ENCODE measurements at places on chromosomes 12 and 14.

- DNase-seq, result no peak
These were observed 113.2 kb upstream of the HIF1A start for GRCh38 chr14:61581955-61582615.

- DNase-seq, result peak; percentile 28
These were observed 4.8 kb upstream of the LMNTD1 start for GRCh38 chr12:25557830-25558436.

GRCh38 chr12:18066666-18067065 is 23.3 kb downstream of the RERGL start:
- DNase-seq, result no peak

- no peak for DNase-seq
These were observed 74.4 kb downstream of the SLC24A4 start for GRCh38 chr14:92397150-92397952.

GRCh38 chr12:78120306-78120705 is 289.6 kb downstream of the NAV3 start:
- DNase-seq, result no peak

GRCh38 chr12:662566-663292 is 516 bp downstream of the NINJ2 start:
- no peak for DNase-seq

DNA sequence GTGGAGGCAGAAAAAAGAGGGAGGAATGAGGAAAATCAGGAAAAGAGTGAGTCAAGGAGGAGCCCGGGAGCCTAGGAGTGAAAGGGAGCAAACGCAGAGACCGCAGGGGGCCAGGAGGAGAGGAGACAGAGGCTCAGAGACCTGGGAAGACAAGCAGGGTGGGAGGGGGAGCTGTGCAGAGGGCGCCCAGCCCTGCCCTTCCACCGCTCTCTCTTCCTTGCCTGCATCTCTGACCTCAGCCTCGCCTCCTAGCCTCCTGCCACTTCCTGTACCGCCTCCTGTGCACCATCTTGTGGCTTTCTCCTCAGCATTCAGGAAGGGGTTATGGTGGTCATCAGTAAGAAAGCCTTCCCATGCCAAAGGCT is 1.3 kb downstream of the CLSTN3 start:
- no peak for DNase-seq

DNA sequence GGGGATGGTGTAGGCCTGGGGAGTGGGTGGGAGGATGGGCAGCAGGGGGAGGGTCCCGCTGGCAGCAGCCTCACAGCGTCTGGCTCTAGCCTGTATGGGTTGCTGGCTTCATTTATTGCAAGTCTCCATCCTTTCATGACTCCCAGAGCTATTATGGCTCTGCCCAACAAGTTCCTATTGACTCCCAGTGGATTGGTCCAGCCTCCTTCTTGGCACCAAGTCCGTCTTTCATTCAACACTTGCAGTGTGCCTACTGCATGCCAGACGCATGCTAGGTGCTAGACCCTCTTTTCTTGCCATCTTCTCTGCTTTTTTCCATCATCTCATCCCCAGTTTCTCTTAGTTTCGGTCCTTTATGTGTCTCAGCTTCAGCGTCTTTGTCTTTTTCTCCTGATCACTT is 1.1 kb downstream of the PSMB11 start:
- DNase-seq, result no peak

GRCh38 chr14:94244182-94244581 is 48.9 kb downstream of the SERPINA10 start:
- DNase-seq, result no peak

DNA sequence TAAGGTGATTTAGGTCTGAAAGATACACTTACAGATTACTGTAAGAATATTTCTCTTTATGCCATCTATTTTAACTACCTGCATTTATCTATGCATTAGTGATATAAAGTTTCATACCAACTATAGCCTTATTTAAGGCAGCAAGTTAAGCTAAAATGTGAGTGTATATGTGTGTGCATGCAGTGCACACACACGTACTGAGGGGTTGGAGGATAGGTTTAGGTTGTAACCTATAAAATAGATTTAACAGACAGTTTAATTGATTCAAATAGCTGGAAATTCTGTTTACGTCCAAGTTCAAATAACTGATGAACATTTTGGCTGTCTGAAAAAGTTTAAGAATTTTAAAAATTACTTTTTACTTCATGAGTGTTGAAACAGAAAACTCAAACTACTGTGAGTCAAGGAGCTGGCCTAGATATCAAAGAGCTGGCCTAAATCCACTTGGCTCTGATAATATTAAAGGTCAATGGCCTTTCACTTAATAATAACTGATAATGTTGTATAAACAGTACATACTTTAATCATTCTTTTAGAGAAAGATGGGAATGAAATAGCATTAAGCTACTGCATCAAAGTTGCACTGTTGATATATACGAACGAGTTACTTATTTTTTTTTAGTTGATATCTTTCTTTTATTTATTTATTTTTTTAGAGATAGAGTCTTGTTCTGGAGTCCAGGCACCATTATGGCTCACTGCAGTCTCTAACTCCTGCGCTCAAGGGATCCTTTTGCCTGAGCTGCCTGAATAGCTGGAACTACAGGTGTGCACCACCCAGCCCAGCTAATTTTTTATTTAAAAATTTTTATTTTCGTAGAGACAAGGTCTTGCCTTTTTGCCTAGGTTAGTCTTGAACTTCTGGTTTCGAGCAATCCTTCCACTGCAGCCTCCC is 13.8 kb upstream of the KCNJ8 start:
- no peak for DNase-seq

DNA sequence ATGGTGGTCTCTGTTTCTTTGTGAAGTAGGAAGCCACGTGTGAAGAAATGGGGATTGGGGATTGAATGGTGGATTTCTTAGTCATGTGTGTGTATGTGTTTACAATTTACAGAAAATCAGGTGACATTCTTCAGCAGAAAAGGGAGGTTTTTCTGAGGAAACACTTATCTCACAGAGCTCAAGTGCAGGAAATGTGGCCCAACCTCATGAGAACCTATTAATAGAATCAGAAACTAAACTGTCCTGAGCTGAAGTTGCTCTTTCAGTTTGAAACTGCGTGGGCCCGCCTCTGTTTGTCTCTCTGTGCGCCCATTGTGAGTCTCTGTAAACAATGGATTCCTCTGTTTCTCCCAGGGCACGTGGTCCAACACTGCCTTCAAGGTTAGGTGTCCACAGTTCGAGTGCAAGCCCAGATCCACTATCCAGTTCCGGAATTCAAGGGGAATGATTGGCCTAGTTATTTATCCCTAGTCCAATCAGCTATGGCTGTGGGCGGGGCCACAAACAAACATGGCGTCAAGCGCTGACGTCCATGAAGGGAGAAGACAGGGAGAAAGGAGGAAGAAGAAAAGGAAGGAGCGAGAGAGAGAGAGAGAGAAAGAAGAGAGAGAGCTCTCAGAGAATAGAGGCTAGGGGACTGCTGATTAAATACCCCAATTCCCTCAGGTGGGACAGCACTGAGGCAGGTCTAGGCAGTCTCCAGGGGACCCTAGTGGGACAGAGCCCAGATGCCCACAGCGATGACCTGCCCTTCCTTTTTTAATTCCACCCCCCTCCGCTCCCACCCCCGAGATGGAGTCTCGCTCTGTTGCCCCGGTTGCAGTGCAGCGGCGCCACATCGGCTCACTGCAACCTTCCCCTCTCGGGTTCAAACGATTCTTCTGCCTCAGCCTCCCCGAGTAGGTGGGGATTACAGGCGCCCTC is 31.4 kb upstream of the C12orf76 start:
- DNase-seq, result no peak

DNA sequence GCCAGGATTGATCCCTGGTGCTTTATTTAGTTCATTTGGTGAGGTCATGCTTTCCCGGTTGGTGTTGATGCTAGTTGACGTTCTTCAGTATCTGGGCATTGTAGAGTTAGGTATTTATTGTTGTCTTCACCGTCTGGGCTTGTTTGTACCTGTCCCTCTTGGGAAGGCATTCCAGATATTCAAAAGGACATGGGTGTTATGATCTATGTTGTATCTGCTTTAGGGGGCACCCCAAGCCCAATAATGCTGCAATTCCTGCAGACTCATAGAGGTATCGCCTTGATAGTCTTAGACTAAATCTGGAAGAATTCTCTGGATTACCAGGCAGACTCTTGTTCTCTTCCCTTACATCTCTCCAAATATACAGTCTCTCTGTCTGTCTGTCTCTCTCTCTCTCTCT is 42.1 kb downstream of the AK7 start:
- DNase-seq, result no peak

GRCh38 chr14:28762303-28762954 is 4.2 kb upstream of the FOXG1 start:
- DNase-seq, result no peak

GRCh38 chr12:69779928-69780327 is 41.3 kb downstream of the RAB3IP start:
- peak; percentile 39 for DNase-seq
